ENCODE measurements at places on chromosomes 11 and 22.

- H3K4me1 ChIP-seq, result no peaks in the 10 kb centered on the region
- H3K4me3 ChIP-seq, result no peak overlapping the region
- DNase-seq, result no peak
- H3K36me3 ChIP-seq, result no peaks in the 10 kb centered on the region
- H3K27me3 ChIP-seq, result no peaks in the 10 kb centered on the region
Observed at GRCh38 chr11:93591247-93591898, 48.2 kb upstream of the SMCO4 start.

GRCh38 chr11:118448294-118448693 is 12.0 kb downstream of the KMT2A start:
- no peak overlapping the region for H3K4me3 ChIP-seq
- no peak for DNase-seq
- no peaks in the 10 kb centered on the region for H3K27me3 ChIP-seq
- H3K4me1 ChIP-seq, result no peaks in the 10 kb centered on the region

- no peaks in the 10 kb centered on the region for H3K4me1 ChIP-seq
- DNase-seq, result no peak
- H3K27me3 ChIP-seq, result no peaks in the 10 kb centered on the region
- peak within 1 kb of the TSS; percentile 94 for H3K4me3 ChIP-seq
- no peak within 1 kb of the TSS for H3K27ac ChIP-seq
Observed at GRCh38 chr22:24554313-24555164, at the start of gene GUCD1. Gene GUCD1, minus strand, starts transcription at chr22:24555138. Its CDS starts 147 bp downstream, at chr22:24554991.

GRCh38 chr11:34640050-34640923 is 19.4 kb downstream of the EHF start:
- no peak for DNase-seq
- H3K27ac ChIP-seq, result no peak overlapping the region
- H3K36me3 ChIP-seq, result no peaks in the 10 kb centered on the region
- no peaks in the 10 kb centered on the region for H3K4me1 ChIP-seq

All from iPS DF 6.9 (cell line).